ENCODE measurements at places on chromosomes 16 and 17.

GRCh38 chr17:29760279-29761039 is 137.7 kb upstream of the CORO6 start:
- peak; percentile 17 for DNase-seq

DNA sequence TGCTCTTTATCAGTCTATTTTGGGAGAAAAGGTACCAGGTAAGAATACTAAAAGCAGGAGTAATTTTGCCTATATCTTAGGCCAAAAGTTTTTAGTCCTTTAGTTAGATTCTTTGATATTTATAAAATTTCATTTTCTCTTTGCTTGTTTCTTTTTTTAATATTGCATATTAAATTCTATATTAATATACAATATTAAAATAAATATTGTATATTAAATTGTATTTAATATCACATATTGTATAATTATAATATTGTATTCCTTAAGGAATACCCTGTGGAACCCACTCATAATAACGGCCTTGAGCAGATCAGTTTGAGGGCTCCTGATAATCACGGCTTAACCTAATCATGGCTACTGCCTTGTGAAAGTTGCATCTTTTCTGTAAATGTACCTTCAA is 1.9 kb downstream of the CEP95 start:
- DNase-seq = no peak

GRCh38 chr17:39867880-39868553 is at the start of gene ZPBP2:
TSS of gene ZPBP2 (plus strand) at chr17:39868202. CDS start at chr17:39868355, 153 bp downstream.
- DNase-seq = no peak

- no peak for DNase-seq
These were observed 3.2 kb downstream of the BCO1 start for GRCh38 chr16:81241706-81242105.

GRCh38 chr17:74715144-74715543 is 2.4 kb upstream of the CD300LF start:
- DNase-seq = no peak

DNA sequence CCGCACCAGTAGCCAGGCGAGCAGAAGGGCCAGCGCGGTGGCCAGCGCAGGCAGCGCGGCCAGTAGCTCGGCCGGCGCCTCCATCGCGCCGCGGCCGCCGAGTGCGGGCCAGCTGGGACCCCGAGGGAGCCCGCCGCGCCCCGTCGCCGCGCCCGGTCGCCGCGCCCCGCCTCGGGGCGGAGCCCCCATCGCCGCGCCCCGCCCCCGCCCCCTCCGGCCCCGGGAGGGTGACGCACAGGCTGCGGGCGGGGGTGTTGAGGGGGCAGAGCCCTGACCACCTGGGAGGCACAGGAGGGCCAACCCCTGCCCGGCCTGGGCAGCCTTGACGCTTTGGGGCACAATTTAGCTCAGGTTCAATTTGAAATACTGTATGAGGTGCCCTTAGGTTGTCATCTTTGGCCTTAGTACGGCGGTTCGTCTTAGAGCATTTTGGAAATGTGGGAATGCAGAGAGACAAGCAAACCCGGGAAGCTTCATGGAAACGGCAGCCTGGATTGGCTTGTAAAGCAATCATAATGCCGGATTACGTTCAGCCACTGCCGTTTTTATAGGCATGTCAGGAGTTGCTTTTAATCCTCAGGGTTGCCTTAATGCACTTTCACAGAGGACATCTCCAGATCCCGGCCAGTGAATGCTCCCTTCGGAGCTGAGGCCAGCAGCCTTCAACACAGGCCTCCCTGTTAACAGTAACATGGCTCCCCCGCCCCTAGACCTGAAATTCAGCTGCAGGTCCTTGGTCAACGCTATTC is at the start of gene MXRA7:
MXRA7 (minus strand) TSS at position 103 of the 749 bp plus-strand sequence; CDS start at position 84, 19 bp downstream.
- no peak for DNase-seq

DNA sequence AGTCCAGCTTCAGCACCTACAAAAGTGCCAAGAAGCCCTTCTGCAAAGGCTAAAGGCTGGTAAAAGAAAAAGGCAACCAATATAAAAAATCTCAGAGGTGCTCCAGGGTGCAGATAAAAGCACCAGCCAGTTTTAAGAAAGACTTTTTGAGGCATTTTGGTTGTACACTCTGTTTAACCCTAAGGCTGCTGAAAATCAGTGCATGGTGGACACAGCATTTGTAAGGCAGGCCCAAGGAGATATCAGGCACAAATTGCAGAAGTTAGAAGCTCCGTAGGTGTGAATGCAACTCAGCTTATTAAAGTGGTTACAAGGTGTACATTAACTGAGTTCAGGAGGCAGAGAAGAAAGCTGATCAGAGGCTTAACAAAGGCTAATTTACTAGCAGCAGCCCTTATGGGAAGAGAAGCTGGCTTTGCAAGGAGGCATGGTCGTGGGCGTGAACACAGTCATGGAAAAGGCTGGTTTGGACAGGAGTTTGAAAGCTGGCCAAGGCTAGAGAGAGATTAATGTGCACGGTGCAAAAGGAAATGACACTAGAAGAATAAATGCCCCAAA is 21.1 kb downstream of the ACSM1 start:
- no peak for DNase-seq

DNA sequence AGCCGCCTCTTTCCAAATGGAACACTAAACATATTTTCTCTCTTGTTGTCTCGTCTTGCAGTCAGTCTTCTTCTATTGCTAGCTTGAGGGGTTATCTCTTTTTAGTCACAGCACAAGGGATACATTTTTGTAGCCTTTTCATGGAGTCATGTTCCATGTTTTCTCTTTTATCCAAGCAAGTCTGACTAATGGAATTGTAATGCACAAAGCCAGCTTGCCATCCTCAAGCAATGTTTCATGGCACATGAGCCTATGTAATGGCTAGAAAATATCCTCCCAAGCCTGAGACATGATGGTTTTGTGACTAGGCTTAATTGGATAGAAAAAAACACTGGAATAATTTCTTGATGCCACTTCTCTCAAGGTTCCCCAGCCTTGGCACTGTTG is 414.6 kb upstream of the GOT2 start:
- DNase-seq = no peak

- no peak for DNase-seq
These were observed 12.9 kb downstream of the TRIM37 start for GRCh38 chr17:59093702-59094231.

- no peak for DNase-seq
These were observed 6.8 kb upstream of the CAVIN1 start for GRCh38 chr17:42429726-42430447.

- DNase-seq = no peak
These were observed 631 bp downstream of the CDH3 start for GRCh38 chr16:68645494-68646388.

DNA sequence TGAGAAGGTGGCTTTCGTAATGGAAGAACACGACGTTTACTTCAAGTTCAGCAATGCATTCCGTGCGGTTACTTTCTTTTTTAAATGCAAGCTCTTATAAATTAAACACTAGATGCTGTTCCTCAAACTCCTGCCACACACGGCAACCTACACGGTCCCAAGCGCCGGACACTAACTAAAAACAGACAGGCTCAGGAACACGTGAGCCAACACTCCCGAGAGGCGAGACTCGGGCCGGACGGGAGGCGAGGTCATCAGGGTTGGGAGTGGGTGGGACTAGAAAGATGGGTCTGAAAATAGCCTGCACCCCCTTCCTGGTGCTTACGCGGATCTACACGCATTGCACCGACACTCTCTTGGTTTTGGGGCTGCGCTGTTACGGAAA is 6.4 kb downstream of the CLCN7 start:
- no peak for DNase-seq

DNA sequence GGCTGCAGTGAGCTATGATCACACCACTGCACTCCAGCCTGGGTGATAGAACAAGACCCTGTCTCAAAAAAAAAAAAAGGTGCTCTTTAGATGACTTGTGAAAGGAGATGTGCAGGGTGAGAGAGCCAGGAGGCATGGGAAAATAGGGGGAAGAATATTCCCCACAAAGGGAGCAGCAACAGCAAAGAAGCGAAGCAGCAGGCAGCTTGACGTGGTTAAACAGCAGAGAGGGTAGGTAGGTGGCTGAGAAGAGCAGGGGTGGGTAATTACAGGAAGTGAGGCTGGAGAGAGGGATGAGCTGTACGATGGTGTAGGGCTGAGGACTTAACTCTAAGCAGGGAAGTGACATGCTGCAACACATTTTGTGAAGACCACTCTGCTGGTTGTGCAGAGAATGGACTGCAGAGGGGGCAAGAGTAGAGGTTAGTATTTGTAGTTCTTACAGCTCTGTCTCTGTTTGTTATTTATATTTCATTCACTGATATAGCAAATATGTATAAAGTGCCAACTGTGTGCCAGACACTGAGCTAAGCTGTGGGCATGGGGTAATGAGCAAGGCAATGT is 1.6 kb downstream of the HEATR3 start:
- peak; percentile 55 for DNase-seq

DNA sequence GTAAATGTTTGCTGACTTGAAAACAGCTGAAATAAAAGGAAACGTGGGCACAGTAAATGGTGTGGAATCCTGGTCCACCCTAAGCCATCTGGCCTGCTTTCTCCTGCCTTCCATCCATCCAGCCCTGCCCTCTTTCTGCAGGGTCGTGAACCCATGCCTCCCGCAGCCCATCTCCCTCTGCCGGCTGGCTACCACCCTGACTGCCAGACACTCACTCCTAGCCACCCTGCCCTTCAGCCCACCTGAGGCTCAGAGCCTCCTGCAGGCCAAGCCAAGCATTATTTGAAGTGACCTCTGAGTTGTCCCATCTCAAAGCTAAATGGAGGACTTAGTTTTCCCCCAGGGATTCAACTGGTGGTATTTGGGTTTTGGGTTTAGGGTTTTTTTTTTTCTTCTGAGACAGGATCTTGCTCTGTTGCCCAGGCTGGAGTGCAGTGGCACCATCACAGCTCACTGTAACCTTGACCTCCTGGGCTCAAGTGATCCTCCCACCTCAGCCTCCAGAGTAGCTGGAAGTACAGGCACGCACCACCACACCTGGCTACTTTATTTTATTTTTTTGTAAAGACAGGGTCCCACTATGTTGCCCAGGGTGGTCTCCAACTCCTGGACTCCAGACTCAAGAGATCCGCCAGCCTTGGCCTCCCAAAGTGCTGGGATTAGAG is 8.4 kb downstream of the ZDHHC1 start:
- no peak for DNase-seq

GRCh38 chr17:77529328-77529650 is 388.5 kb downstream of the SEC14L1 start:
- DNase-seq = no peak

DNA sequence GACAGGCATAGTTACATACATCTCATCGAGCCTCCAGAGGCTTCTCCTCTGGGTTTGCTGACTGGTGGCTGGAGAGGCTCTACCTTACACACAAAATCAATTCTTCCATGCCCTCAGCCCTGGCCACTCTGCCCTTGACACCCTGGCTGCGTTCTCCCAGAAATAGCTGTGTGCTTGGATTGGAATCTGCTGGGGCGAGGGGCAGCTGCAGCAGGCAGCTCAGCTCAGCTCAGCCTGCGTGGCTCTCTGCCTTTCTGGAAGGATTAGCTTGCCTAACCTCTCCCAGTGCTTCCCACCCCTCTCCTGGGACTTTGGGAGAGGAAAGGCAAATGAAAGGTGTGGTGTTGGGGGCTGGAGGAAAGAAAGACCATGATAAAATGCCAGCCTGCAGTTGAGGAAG is 216.1 kb downstream of the ENGASE start:
- DNase-seq = no peak

GRCh38 chr17:44661835-44662234 is 5.6 kb downstream of the MEIOC start:
- DNase-seq = no peak

GRCh38 chr16:53191413-53191812 is 136.6 kb downstream of the CHD9 start:
- DNase-seq = no peak

- DNase-seq = no peak
These were observed 262.0 kb downstream of the CPPED1 start for GRCh38 chr16:12541672-12542071.

DNA sequence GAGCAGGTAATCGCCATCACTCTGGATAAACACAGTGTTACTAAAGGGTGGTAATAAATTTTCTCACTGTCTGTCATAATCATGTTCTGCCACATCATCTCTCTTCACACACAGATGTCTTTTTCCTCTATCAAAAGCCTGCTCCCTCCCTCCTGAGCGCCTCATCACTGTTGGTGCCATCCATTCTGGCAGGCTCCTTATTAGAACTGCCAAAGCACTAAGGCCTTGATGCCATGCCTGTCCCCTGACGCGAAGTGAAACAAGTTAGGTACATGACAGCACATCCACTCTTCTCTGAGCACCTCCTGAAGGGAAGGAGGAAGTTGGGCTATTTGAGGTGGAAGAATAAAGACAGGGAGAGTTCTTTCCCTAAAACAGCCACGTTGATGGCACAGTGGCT is 38.2 kb upstream of the AXIN2 start:
- DNase-seq = no peak

DNA sequence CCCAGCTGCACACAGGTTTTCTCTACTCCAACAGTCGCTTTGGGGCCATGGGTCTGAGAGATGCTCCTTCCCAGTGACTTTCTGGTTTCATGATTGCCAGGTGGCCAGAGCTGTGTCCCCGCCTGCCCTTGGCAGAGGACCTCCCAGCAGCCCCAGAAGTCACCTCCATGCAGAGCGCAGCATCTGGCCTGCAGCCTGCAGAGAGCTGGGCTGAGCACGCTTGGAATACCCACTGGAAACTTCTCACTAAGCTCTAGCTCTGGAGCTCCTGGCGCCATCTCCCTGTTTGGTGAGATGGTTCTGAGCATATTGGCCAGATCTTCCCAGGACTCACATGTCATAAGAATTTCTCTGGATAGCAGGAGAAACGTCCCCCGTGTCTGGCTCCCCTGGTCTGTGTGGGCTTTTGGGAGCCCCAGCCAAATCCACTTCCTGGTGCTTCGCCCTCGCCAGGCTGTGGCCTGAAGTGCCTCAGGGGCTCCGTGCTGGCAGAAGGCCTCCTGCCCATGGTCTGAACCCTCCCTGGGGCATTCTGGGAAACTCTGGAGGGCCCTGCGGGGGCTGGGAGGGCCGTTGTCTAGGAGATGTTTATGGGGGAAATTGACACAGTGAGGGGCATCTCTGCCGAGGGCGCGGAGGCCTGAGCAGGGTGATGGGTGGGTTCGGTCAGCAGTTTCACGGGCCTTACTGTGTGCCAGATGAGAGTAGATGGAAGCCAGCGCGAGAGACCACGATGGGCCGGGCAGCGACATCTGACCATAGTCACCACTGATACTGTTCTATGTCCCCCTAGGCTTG is 73.2 kb upstream of the CIBAR2 start:
- DNase-seq = no peak

- no peak for DNase-seq
These were observed 68.3 kb downstream of the WIPI1 start for GRCh38 chr17:68389041-68389440.

- DNase-seq = peak; percentile 66
These were observed 19.5 kb downstream of the PCTP start for GRCh38 chr17:55770196-55770870.

- DNase-seq = no peak
These were observed 3.0 kb downstream of the TRIM47 start for GRCh38 chr17:75875182-75875939.

DNA sequence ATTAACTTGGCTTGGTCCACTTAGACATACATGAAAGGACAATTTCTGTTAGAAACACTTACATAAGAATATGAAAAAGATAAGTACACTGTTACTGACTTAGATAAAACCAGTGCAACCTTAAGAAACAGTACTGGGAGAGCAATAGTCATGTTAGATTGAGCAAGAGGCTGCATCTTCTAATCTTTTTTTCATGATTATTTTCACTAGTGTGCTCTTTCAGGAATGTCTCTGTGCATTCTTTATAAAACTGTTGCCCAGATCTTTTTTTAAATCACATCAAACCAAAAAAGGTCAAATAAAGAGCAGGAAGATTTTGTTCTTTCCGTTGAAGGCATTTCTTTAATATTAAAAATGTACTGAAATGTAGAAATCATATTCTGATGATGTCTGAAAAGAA is 100.7 kb upstream of the AXIN2 start:
- DNase-seq = no peak

GRCh38 chr17:78925662-78926555 is 722 bp upstream of the TIMP2 start:
- peak; percentile 73 for DNase-seq

Measured in AML-193 (cell line).